Tongue (tissue), 3 donors: ENCODE measurements at places on chromosomes 13 and 19. TPM values are rescaled to one million over a fixed set of nuclear protein-coding genes. Genes with fewer than 3 reads are reported as not detected.

- DNase-seq: no peak
Observed at GRCh38 chr13:49409008-49409407, 34.9 kb downstream of the CAB39L start.

- DNase-seq: no peak
Observed at GRCh38 chr13:25915840-25916518, 135.8 kb downstream of the SHISA2 start.

- no peak for DNase-seq
Observed at GRCh38 chr19:6221878-6222746, 57.7 kb downstream of the MLLT1 start.

DNA sequence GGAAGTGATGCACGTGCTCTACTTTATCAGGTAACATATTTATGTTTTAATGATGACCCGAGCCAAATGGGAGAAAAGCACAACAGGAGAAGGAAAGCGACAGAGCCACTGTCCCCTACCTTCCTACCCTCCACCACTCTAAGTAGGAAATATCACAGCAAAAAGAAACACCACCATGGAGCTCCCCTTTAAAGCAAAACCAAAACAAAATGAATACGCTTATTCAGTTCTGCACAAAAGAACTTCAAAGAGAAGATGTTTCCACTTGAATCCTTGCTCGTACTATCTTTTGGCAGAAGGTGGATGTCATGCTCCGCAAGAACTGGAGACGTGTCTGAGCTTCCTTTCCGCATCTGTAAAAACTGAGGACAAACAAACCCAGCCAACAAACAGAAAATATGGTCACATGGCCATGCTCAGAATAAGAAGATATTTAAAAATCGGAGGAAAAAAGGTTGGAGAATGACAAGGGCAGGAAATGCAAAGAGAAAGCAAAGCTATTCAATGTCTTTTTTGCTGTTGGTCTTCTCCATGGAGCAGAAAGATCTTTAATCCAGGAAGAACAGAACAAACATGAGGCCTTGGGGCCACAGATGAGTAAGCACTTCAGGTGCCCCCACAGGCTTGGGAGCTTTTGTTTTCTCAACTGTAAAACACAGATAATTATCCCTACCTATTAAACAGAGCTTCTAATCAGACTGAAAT is 19.5 kb downstream of the N4BP2L1 start:
- no peak for DNase-seq

DNA sequence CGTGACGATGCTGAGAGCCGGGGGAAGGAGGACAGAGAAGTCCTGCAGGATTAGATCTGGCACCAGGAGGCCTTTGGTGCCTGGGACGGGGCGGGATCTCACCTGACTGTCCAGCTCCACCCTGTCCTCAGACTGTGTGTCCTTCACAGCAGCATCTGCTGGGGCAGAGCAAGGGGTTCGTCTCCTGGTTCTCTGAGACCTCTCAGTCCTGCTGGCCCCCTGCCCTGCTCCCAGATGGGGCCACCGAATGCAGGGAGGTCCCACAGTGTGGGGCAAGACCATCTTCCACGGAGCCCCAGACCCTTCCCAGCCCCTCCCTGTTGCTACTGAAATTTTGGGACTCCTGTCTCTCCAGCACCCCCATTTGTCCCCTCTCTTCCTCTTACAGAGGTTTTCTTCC is 4.5 kb downstream of the LILRB3 start:
- no peak for DNase-seq

The CILP2 gene
- 5.5 TPM for total RNA-seq

The SH2D3A gene
- total RNA-seq: 4.8 TPM

GRCh38 chr13:100300708-100301107 is 211.8 kb downstream of the PCCA start:
- DNase-seq: no peak

DNA sequence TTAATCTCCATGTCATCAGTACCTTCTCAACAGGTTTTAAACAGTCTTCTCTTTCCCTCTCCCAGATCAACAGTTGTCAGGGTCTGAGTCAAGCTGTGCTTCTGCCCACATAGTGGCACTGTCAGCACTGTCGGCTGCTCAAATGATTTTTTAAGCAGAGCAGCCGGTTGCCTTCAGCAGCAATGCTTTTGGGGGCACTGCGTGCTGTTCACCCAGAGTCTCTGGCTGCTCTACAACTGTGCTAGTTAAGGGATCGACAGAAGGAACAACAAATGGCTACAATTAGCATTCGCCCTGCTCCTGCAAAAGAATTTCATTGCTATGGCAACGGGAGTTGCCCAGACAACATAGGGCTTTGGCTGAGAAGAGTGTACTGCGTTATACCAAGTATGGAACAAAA is 412.9 kb downstream of the DIAPH3 start:
- DNase-seq: peak; percentile 84

The ZNF66 gene
- total RNA-seq: 8.4 TPM

The PLPP2 gene
- total RNA-seq: 13.0 TPM

DNA sequence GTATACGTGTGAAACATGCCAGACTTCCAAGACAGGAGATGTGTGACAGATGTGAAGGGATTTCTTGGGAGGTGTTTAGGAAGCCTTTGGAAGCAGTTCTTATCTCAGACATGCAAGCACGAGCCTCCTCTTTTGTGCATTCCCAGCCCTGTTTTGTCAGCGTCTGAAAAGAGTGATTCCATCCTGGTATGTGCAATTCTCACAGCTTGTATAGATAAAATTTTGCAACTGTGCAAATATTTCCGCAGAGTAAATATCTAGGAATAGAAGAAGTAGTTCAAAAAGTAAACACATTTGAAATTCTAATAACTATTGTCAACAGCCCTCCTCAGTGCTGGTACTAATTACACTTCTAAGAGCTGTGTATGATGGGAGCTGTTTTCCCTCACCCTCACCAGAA is 72.3 kb upstream of the C1QTNF9B start:
- no peak for DNase-seq

DNA sequence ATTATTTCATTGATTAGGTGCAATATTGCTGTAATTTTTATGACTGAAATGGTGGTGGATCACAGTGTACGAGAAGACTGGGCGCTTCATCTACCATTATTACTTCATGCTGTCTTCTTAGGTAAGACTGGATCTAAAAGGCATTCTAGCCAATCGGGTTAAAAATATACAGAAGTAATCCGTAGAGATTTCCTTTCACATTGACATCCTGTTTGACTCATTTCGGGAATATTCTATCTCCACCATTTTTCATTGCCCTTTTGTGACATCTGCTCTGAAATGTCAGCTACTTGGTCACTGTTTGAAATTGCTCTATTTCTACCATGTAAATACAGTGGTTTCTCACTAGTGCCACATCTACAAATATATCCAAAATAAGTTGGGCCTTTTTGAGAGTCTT is 90.2 kb downstream of the ZAR1L start:
- no peak for DNase-seq

The ZNF468 gene
- 35.1 TPM for total RNA-seq

- peak; percentile 70 for DNase-seq
Observed at GRCh38 chr19:43594710-43595604, 977 bp downstream of the IRGQ start.

- DNase-seq: no peak
Observed at GRCh38 chr13:59680429-59681024, 483.2 kb downstream of the DIAPH3 start.

DNA sequence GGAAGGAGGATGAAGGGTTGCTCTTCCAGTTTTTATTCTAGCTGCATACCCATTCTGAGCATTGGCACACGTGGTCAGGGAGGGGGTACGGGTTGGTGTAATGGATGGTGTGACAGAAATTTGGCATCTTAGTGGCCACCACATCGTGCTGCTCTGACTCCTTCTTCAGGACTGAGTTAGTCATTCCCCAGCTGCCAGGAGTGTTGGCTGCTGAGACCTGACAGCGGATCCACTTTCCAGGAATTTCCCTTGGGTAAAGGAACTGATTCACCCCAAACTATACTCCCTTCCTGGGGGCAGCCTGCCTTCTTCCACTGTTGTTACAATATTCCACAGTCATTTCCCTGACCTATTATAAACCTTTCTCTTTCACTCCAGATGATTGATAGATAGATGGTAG is 595.5 kb upstream of the KLHL1 start:
- DNase-seq: no peak

The FAAP24 gene
- 0.41 TPM for total RNA-seq

The MICU2 gene
- total RNA-seq: 149 TPM

The OR7G1 gene
- not detected for total RNA-seq

- peak; percentile 89 for DNase-seq
Observed at GRCh38 chr13:27270594-27271520, at the start of gene RASL11A. RASL11A (plus strand) TSS chr13:27270830; CDS start chr13:27270945, 115 bp downstream.

DNA sequence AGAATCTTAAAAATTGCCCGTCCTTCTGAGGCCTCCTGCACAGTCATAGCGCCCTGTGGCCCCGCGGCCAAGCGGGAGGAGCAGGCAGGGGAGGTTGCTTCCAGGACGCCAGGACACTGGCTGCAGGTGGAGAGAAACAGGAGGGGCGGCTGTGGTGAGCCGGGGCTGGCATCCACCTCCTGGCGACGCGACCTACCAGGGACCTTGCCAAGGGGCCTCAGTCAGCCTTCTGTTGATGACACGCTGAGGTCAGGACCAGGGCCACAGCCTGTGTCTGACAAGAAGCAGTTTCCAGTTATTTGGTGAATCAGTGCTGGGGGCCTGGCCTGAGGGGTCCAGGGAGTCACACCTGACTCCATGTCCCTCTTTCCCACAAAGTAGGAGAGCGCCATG is 13.3 kb upstream of the MKNK2 start:
- no peak for DNase-seq

DNA sequence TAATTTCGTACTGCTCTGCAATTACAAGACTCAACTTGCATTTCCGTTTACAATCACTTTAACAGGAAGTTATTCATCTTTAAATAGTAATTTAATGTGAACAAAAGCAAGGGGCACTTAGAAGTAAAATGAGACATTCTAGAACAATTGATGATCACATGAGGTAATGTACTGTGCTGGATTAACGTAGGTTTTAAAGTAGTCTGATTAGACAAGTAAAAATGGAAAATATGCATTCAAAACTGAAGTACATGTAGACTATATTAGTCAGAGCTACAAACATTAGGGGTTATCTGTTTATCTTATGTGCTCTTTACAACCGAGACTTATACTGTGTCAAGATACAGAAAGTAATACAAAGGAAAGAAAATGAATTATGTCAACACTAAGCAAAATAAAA is 1528.0 kb downstream of the SLITRK5 start:
- DNase-seq: no peak

DNA sequence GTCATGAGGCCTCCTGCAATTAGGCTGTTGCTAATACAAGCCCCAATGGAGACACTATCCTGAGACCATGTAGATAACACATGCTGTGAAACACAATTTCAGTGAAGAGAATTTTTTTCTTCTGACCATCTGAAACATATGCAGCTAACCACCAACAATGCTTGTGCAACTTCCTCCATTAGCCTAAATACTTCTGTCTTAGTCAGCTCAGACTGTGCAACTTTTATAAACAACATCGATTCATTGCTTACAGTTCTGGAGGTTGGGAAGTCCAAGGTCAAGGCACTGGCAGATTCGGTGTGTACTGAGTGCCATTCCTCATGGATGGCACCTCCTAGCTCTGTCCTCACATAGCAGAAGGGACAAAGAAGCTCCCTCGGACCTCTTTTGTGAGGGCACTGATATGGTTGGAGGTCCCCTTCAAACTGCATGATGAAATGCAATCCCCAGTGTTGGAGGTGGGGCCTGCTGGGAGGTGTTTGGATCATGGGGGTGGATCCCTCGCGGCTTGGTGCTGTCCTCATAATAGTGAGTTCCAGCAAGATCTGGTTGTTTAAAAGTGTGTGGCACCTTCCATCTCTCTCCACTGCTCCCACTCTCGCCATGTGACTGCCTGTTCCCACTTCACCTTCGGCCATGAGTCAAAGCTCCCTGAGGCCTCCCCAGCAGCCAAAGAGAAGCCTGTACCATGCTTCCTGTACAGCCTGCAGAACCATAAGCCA is 27.7 kb downstream of the STK24 start:
- no peak for DNase-seq

GRCh38 chr13:60169239-60170031 is 5.7 kb upstream of the DIAPH3 start:
- no peak for DNase-seq

The ERICH4 gene
- total RNA-seq: not detected

DNA sequence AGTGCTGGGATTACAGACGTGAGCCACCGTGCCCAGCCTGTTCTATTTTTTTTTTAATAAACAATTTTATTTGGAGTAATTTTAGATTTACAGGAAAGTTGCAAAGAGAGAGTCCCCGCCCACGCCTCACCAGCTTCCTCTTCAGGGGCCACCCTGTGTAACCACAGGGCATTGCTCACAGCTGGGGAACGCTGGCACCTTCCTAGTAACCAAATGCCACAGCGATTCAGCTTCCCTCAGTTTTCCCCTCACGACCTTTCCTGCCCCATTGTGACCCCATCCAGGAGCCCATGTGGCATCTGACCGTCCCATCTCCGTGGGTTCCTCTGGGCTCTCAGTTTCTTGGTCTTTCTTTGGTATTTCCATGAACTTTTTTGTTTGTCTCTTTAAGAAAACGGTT is 83.9 kb downstream of the GNG7 start:
- DNase-seq: no peak

- DNase-seq: no peak
Observed at GRCh38 chr13:75467040-75467728, 14.8 kb downstream of the TBC1D4 start.

DNA sequence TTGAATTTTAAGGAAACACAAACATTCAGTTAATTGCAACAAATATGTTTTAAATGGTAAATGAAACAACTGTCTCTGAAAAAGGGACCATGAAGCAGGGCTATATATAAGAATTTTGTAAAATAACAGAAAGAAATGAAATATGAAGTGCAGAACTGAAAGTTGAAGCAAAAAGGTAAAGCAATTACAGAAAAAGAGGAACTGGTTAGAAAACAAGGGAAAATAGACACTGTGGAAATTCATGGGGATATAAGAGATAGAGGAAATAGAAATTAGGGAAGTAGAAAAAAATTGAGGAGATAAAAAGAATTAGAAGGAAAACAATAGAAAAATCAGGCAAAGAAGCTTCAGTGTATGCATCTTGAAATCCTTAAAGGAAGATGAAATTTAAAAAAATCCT is 40.0 kb upstream of the TDRD3 start:
- no peak for DNase-seq

DNA sequence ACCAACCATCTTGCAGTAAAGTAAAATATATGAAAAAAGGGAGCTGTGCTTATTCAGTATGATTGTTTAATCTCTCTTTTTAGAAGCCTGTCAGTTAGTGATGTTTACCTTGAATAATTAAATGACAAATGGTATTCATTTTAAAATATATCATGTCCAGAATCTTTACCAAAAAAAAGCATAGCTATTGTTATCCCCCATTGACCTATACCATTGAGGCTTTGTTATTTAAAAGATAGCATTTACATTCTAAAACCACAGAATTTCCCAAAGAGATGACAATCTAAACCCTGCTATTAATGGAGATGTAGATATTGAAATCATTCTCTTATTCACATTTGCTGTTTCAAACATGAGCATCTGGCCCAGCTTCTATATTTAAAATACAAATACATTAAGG is 2.2 kb downstream of the CNMD start:
- DNase-seq: no peak

DNA sequence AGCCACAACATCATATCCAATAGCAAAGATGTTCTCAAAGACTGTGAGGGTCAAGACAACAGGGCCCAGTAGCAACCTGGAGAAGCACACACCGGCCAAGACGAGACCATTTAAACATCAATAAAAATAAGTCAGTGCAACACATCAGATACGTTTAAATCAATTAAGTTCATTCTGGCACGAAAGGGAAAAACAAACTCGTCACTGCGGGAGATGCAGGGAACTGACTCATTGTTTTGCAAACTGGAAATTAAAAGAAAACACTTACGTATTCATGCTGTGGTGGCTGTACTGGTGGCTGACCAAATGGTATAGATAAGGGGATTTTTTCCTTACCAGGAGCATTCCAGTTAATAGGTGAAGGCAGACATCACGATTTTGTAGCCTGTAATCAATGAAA is 26.3 kb upstream of the SLC15A1 start:
- no peak for DNase-seq

- peak; percentile 89 for DNase-seq
Observed at GRCh38 chr13:26062853-26063444, 11.1 kb upstream of the SHISA2 start.
